ENCODE measurements at places on chromosomes 3 and 15.
A peak's percentile ranks its signal among the peaks of the same experiment; 100 is the strongest.

GRCh38 chr15:99109555-99110021 is 4.7 kb downstream of the SYNM start:
- DNase-seq: no peak

GRCh38 chr3:134369231-134369741 is 5.0 kb downstream of the AMOTL2 start:
- DNase-seq: peak; percentile 33

DNA sequence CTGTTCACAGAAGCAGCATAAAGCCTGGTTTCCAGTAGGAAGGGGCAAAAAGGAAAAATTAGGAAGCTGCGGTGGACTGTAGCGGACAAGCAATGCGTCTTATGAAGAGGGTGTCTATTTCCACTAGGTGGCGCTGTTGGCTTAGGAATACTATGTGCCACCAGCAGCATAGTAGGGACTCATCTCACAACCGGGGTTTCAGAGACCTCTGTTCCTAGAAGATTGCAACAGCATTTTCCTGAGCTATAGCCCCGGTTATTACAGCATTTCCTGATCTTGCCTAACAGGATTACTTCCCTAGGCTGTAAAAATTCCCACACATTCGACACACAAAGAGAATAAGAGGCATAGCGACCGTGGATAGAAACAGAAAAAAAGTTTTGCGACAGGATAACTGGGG is 683.0 kb downstream of the TBL1XR1 start:
- peak; percentile 15 for DNase-seq

- no peak for DNase-seq
Measured at GRCh38 chr15:45583731-45584639, 3.2 kb upstream of the BLOC1S6 start.

- DNase-seq: no peak
Measured at GRCh38 chr3:196477678-196478077, 25.9 kb downstream of the RNF168 start.

DNA sequence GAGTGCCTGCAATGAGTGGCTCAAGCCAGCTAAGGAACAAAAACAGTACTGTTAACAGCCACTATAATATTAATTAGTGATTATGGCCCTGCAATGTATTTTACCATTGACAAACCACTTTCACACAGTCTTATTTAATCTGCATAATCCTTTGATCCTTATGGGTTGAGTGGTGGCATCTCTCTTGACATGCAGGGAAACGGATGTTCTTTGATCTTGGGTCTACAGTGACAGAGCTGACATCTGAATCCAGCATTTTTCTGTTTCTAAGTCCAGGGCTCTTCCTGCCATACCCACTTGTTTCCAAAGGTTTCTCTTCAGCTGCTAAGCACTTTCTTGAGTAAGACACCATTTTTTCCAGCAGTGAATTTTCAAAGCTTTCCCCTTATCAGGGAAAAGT is 277.7 kb upstream of the ROPN1 start:
- no peak for DNase-seq

- DNase-seq: peak; percentile 47
Measured at GRCh38 chr3:170553788-170554757, 31.8 kb downstream of the SLC7A14 start.

GRCh38 chr15:80586161-80586560 is 108.9 kb upstream of the ABHD17C start:
- DNase-seq: no peak

- no peak for DNase-seq
Measured at GRCh38 chr15:65366122-65366892, 11.5 kb downstream of the IGDCC3 start.

DNA sequence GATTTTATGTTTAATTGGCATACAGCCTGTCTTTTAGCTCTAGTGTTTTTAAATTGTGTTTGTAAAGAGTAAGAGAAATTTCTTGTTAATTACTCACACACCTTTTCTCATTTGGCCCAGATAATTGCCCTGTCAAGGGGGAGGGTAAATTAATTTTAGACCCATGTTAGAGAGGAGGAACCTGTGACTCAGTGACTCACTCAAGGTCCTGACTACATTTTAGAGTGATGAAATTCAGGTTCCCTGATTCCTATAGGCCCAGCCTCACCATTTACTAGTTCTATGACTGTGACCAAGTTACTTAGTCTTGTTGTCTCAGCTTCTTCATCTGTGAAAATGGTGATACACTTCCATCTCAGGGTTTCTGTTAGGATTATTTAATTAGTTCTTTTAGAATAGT is 125.2 kb upstream of the DPH6 start:
- DNase-seq: no peak

DNA sequence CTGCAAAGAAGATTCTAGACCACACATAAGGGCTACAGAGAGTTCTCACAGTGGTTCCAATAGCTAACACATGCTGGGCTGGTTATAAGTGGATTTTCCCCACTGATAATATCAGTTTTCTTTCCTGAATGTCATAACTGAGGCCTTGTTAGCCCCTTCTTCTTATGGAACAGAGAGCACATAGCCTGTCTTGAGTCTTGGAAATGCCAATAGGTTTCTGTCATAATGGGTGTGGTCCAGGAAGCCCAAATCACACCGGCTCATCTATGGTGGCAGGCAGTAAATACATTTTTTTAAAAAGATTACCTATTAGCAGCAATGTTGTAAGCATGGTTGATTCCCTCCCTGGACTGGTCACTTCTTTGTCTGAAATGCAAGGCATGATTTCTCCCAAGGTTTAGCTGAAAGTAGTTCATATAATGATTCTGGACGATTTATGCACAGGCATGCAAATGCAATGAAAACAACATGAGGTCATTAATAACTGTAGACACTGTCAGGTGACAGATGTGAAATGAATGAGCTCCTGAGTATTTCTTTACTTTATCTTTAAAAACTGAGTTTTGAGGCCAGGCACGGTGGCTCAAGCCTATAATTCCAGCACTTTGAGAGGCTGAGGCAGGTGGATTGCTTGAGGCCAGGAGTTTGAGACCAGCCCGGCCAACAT is 67.2 kb upstream of the ATP2C1 start:
- no peak for DNase-seq

GRCh38 chr15:83268147-83268546 is 16.3 kb downstream of the BNC1 start:
- no peak for DNase-seq

DNA sequence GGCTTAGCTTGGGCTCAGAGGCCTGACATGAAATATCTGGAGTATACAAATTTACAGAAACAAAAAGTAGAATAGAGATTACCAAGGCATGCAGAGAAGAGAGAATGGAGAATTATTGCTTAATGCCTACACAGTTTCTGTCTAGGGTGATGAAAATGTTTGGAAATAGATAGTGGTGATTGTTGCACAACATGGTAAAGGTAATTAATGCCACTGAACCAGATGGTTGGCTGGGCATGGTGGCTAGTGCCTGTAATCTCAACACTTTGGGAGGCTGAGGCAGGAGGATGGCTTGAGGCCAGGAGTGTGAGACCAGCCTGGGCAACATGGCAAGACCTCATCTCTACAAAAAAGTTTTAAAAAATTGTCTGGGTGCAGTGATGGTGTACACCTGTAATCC is 46.6 kb upstream of the OSBPL11 start:
- DNase-seq: no peak

DNA sequence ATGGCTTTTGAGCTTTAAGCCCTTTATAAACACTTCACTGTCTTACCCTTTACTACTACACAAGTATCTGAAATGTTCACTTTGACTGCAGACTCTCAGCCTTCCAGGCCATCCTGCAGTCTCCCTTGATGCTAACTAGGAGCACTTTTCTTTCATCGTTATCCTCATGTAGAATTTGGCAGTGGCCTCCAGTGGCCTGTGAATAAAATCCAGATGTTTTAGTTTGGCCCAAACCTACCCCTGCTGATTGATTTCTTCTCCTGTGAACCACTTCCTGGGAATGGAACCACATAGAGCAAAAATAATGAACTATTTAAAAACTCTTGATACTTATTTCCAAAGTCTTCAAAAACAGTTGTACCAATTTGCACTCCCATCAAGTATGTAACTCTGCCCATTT is 271.9 kb downstream of the FEZF2 start:
- no peak for DNase-seq

GRCh38 chr3:66472313-66473134 is 28.3 kb downstream of the LRIG1 start:
- no peak for DNase-seq

- no peak for DNase-seq
Measured at GRCh38 chr15:30791239-30792175, 112.2 kb upstream of the FAN1 start.

DNA sequence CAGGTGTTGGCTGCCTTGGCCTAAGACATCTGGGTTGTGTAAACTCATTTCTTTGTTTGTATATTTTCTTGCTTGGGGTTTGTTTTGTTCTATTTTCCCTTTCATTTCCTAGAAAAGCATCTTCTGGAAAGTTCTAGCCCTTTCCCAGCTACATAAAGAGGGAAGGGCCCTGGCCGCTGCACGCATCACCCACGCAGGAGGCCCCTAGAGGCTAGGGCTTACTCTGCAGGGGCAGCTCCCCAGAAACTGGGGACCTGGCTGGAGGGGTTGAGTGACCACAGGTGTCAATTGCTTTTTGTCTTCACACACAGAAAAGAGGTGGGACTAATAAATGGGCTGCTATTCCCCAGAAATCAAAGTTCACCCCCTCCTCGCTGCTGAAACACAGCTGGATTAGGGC is 52.6 kb downstream of the PDIA5 start:
- no peak for DNase-seq

- DNase-seq: no peak
Measured at GRCh38 chr3:188362405-188362831, 208.5 kb downstream of the LPP start.

DNA sequence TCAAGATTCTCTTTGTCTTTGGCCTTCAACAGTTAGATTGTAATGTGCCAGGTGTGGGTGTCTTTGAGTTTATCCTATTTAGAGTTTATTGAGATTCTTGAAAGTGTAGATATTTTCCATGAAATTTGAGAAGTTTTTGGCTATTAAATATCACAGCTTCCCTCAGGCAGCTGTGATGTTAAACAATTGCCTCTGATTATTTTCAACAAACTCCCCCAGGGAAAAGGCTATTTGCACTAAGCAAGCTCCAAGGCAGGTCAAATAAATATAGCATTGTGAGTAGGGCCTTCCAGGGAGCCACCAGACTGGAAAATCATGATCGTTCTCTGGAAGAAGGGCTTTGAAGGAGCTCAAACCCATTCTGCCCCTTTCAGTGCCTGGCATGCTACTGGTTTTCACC is 107.0 kb downstream of the EEFSEC start:
- no peak for DNase-seq

DNA sequence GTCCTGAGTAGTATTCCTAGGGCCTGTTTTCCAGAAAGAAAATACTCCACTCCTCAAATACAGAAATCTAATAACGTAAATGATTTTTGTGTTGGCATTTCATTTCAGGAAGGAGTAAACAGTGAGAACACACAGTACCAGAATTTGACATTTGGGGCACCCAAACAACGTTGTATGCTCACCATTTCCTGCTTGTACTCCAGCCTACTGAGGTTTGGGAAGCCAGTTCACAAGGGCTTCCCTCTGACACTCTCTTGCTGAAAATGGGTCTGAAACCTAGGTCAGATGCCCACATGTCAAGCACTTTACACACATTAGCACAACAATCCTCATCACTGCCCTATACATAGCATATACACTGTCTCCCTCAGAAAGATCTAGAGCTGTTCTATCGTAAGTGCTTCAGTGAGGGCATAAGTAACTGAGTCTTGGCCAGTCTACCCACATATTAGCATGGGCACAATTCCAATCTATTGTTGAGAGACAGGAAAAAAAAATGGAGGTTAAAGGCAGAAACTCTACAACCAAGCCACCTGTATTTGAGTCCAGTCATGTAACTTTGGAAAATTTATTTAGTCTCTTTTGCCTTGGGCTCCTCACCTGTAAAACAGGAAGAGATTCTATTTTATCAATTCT is 43.5 kb upstream of the RSL24D1 start:
- DNase-seq: no peak

GRCh38 chr15:83358972-83359564 is 74.6 kb upstream of the BNC1 start:
- no peak for DNase-seq
